Amniotic epithelial cell (primary cell): ENCODE measurements at places on chromosomes 12 and 14.
A peak's percentile ranks its signal among the peaks of the same experiment; 100 is the strongest.

DNA sequence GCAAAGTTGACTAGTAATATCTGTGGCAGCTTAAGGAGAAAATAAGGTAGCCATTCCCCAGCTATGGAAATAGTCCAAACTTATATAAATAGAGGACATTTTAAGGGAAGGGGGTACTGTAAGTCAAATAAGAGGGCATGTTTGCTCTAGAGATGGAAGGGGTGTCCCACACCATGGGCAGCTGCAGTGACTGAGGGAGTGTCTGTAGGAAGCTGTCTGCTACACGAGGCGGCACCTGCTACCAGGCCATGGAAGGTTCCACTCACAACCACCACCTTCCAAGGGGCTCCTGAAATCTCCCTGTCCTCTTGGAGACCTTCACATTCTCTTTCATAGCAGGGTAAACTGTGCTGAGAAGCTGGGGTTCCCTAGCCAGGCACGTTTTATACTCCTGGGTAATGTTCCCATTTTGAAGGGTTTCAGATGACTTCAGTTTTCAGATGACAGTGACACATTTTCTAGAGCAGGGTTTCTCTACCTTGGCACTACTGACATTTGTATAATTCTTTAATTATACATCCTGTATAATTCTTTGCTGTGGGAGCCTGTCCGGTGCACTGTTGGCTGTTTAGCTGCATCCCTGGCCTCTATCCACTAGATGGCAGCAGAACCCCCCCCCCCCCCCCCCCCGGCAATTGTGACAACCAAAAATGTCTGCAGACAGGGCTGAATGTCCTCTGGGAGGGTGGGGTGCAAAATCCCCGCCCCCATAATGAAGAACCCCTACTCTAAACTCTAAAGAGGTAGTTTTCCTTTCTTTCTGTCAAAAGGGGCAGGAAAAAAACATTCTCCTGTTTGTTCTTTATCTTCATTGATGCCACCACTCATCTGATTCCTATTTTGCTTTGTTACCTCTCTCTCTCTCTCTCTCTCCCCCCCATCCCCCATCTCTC, 11.6 kb upstream of the SMCO2 start:
- no peak for DNase-seq

DNA sequence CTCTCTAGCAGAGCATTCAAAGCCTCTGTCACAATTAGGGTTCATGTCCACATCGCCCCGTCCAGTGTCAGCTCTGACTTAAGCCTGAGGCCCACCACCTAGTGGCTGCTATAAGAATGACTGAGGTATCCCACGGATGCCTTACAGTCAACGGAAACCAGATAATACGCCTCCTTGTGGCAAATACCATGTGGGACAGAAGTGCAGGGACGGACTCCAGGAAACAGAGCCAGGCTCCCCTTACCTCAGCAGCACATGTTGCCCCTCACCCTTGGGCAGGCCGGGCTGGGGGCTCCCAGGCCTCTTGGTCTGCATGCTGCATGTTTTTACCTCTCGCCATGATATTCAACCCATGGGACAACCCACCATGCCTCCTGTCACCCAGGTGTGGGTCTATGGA, 86.3 kb downstream of the VWF start:
- peak; percentile 83 for DNase-seq

DNA sequence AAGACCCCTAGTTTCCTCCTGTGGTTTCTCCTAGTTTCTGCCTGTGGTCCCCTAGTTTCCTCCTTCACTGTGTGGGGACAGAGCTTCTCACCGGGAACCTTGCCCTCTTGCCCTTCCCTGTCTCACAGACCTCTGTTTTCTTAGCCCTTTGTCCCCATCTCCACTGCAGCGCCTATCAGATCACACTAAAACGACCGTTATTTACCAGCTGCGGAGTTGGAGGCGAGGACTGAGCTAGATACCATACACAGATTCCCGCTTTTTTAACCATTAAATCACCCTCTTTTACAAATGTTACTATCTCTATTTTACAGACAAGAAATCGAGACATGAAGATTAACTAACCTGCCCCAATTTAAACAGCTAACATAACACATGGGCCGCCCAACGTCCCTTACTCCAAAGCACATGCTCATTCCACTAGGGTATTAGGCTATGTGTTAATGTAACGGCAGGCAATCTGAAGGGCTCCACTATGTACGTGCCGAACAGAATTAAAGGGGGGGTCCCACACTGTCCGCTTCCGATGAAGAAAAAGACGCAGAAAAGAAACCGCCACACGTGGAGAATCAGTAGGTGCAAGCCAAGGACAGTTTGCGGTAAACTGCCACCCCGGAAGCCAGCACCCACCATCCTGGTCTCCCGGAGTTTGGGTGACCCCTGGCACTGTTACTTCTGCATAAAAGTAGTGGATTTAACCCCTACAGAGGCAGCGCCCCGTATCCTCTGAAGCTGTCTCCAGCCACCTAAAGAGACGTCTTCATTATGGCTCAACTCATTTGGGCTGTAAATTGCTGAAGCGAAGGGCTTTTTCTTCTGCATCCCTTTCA, 1.9 kb upstream of the FKBP4 start:
- no peak for DNase-seq

DNA sequence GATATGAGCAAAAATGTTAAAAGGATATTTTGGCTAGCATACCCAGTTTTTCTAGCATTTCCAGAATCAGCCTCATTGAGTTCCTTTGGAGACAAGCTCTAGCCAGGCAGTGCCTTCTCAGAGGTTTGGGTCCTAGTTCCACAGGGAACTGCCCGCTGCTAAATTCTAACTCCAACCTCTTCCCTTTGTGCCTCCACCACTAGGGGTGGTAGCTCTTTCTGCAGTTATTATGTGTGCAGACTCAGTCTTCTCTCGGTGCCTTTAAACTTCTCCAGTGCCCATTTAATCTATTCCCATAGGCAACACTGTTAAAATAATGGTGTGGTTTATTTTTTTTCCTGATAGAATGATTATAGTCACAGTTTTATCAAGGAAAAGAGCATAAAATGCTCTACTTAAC, 21.5 kb upstream of the SLC25A3 start:
- DNase-seq: no peak

DNA sequence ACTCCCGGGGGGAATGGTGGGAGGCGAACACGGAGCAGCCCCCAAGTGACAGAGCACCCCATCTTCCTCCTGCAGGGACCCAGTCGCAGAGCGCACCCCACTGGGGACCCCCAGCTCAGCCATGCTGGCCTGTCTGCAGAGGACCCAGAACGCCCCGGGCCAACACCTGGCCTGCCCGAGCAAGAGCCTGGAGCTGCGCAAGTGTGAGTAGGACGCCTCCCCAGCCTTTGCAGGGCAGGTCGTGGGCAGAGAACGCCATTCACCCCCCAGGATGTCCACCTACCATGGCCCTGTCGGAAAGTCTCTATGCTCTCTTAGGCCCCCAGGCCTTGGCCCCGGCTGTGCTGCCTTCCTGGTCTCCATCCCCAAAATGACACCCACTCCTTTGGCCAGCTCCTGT, 30.4 kb downstream of the FAM222A start:
- DNase-seq: no peak

- DNase-seq: peak; percentile 27
Observed at GRCh38 chr12:14373217-14373616, 7.7 kb downstream of the ATF7IP start.

- no peak for DNase-seq
Observed at GRCh38 chr14:97379091-97379531, 581.9 kb downstream of the VRK1 start.

GRCh38 chr12:106135781-106136180, 3.0 kb downstream of the NUAK1 start:
- peak; percentile 65 for DNase-seq

GRCh38 chr14:63290741-63291430, 27.8 kb downstream of the GPHB5 start:
- DNase-seq: peak; percentile 71

GRCh38 chr12:108642899-108643654, 9.4 kb upstream of the SELPLG start:
- DNase-seq: no peak

DNA sequence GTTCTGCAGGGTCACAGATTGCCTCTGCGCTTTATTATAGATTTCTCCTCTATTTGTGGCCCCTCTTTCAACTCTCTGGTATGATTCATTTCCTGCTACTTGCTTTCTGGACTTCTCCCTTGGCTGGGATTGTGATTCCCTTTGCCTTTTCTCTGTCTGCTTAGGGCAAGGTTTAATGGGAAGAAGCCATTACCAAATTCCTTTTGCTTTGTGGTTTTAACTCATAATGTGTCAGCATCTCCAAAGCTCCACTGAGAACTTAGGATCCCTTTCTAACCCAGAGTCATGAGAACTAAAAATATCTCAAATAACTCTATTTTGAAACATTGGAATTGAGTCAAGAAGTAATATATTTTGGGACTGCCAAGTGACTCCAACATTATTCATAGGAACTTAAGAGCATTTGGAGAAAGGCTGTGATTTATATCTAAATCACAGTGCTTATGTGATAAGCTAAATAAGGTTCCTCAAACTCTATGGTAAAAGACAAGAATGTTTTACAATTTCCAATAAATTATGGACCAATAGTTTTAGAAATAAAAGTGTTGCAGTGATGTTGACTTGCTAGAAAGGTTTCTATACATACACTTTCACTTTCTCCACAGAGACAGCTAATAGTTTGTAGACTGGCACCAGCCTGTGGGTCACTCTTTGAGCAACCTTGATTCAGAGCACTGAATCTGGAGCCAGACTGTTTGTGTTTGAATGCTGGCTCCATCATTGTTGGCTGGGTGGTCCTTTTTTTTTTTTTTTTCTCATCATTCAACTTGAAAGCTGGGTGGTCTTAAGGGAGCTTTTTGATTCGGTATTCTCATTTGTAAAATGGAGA, 93.9 kb downstream of the DACT1 start:
- DNase-seq: peak; percentile 96

GRCh38 chr12:132075026-132075713, 68.9 kb downstream of the DDX51 start:
- no peak for DNase-seq

DNA sequence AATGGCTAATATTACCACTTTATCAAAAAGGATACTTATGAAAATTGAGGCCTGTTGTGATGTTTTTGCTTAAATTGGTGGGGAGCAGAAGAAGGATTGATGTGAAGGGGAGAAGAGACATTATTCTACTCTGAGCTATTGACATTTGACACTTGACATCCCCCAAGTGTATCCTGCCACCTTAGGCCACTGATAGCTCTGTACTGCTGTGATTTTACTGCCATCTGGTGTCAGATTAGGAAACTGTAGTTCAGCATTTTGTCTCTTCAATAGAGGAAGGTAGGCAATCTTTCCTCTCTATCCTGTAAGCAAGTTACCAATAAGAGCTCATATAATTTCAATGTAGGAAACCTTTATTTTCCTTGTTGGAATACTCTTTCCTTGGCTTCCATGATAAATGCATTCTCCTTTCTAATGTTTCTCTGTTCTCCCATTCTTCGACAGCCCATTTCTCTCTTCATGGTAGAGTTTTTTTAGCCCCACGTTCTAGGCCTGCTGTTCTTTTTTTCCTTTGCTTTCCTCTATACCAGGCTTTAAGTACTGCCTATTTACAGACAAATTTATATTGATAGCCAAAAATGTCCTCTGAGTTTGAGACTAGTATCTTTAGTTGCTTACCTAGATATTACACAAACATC, 46.3 kb downstream of the PPHLN1 start:
- peak; percentile 37 for DNase-seq

GRCh38 chr12:79006306-79006705, 141.7 kb downstream of the SYT1 start:
- peak; percentile 31 for DNase-seq

- no peak for DNase-seq
Observed at GRCh38 chr14:66842911-66843512, 335.1 kb downstream of the GPHN start.

- no peak for DNase-seq
Observed at GRCh38 chr12:49340971-49341776, 4.2 kb upstream of the C1QL4 start.

DNA sequence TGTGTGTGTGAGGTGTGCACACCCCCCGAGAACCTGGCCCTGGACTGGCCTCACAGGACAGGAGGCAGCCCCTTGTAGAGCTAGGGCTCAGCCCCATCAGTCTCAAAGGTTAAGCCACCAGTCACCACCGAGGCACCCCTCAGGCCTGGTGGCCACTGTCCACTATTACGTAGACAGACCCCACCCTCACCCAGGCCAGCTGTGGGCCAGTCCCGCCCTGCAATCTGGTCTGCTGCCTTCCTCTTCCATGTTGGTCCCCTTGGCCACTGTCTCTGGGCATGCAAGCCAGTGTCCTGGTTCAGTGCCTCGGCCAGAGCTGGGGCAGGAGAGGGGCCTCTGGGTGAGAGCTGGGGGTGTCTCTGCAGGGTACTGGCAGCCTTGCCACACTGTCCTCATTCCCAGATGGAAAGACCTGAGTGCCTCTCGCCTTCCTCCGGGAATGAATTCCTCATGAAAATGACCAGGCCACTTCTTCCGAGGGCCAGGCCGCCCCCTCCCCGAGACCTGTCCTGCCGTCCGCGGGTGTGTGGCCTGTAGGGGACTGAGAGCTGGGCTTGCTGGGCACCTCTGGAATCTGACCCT, 897 bp upstream of the TEX22 start:
- no peak for DNase-seq

- no peak for DNase-seq
Observed at GRCh38 chr12:132907216-132907615, 19.8 kb upstream of the CHFR start.

- DNase-seq: no peak
Observed at GRCh38 chr12:124170760-124171159, 124.1 kb upstream of the RFLNA start.

GRCh38 chr14:23114669-23115038, 4.4 kb downstream of the CEBPE start:
- DNase-seq: no peak

- peak; percentile 87 for DNase-seq
Observed at GRCh38 chr14:58430156-58430555, 2.6 kb downstream of the KIAA0586 start.

DNA sequence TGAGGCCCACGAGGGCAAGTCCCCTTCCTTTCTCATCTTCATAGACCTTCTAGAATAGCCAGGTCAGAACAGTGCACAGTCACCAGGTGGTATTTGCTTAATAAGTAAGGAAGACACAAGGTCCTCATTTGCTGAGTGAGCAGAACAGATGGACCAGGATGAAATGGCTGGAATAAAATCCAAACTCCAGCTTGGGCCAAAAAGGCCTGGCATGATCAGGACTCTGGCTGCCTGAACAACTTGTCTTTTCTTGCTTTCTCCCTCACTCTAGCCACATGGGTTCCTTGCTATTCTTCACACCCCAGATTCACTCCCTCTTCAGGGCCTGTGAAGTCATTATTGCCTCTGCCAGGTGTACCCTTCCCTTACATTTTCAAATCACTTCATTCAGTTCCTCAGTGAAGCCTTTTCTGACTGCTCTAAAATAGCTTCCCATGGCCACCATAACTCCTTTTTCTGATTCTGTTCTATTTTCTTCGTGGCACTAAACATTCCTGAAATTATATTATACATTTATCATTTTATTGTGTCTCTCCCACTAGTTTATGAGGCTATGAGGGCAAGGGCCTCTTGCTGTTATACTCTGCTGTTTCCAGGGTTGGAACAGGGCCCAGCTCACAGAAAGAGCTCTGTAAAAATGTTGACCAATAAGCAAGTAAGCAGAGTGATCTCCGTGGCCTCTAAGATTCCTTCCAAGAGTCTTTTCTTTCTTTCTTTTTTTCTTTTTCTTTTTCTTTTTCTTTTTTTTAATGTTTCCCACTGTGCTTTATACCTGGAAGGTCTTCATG, 150.8 kb downstream of the TTC8 start:
- DNase-seq: no peak

- DNase-seq: no peak
Observed at GRCh38 chr12:95214466-95214865, 2.8 kb downstream of the FGD6 start.

- DNase-seq: peak; percentile 73
Observed at GRCh38 chr12:116556964-116557698, 2.0 kb upstream of the MAP1LC3B2 start.
